Renal cortical epithelial cell (primary cell): ENCODE measurements at places on chromosomes 11 and 22. TPM values are rescaled to one million over a fixed set of nuclear protein-coding genes. Genes with fewer than 3 reads are reported as not detected.

- DNase-seq = no peak
Observed at GRCh38 chr22:48651981-48652538, 1175.6 kb downstream of the BRD1 start.

DNA sequence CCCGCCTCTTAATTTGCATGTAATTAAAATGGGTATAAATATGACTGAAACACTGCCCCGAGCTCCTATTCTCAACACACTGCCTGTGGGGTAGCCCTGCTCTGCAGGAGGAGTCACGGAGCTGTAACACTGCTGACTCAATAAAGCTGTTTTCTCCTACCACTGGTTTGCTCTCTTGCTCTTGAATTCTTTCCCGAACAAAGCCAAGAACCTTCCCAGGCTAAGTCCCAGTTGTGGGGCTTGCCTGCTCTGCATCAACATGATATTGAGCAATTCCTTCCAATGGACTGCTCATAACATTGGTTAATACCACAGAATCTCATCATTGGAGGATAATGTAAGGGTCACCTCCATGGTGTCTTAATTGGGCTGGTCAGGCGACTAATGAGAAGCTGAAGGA lies 114.4 kb downstream of the FBXO7 start:
- DNase-seq = no peak

DNA sequence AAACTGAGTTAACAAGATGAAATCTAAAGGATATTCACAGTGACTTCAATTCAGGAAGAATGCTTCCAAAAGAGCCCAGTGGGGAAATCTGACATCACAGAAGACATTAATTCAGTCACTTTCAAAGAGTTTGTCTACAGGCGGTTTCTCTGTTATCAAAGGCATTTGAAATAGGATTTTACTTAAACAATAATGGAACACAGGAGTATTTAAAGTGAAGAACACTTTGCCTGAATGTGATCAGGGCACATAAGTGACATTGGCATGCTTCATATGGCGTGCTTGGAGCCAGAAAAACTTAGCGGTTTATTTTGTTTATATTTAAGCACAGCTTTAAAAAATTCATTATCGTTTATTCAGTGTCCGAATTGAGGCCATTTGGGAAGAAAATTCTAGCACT lies 52.9 kb downstream of the PANX1 start:
- no peak for DNase-seq

GRCh38 chr11:71153005-71153390 lies 99.4 kb downstream of the SHANK2 start:
- DNase-seq = peak; percentile 86

GRCh38 chr22:38163844-38164550 lies 17.6 kb downstream of the PLA2G6 start:
- DNase-seq = peak; percentile 51

DNA sequence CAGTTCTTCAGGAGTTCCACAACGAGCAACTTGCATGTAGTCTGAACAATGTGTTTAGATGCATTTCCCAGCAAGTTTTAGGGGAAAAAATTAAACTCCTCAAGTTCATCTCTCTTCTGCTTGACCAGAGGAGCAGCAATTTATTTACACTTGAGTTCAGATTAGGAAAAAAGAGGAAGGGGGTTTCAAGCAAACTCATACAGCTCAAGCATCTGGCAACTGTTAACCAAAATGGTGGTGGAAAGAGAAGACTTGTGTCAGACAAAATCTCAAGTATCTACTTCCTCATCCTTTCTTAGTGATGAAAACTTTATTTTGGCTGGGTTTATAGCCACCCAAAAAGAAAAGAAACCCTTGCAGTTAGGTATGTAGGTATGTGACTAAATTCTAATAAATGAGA lies 29.1 kb upstream of the PICALM start:
- no peak for DNase-seq

- DNase-seq = no peak
Observed at GRCh38 chr11:106983261-106983660, 35.0 kb downstream of the GUCY1A2 start.

DNA sequence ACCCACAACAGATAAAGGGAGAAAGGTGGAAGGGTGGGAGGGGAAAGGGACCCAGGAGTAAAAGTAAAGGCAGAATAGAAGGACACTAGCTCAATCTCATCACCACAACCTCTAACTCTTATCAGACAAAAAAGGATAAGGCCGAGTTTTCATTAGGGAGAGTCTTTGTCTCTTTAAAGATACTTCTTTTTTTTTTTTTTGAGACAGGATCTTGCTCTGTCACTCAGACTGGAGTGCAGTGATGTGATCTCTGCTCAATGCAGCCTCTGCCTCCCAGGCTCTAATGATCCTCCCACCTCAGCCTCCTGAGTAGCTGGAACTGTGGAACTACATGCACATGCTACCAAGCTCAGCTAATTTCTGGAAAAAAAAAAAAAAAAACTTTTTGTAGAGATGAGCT lies 85.6 kb upstream of the CHRM4 start:
- DNase-seq = no peak

GRCh38 chr11:103295704-103296103 lies 186.5 kb downstream of the DYNC2H1 start:
- no peak for DNase-seq

- DNase-seq = peak; percentile 9
Observed at GRCh38 chr11:6360183-6360582, 30.1 kb upstream of the SMPD1 start.

DNA sequence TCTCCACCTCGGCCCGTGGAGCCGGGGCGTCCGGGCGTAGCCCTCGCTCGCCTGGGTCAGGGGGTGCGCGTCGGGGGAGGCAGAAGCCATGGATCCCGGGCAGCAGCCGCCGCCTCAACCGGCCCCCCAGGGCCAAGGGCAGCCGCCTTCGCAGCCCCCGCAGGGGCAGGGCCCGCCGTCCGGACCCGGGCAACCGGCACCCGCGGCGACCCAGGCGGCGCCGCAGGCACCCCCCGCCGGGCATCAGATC lies 439 bp downstream of the YAP1 start:
- no peak for DNase-seq

DNA sequence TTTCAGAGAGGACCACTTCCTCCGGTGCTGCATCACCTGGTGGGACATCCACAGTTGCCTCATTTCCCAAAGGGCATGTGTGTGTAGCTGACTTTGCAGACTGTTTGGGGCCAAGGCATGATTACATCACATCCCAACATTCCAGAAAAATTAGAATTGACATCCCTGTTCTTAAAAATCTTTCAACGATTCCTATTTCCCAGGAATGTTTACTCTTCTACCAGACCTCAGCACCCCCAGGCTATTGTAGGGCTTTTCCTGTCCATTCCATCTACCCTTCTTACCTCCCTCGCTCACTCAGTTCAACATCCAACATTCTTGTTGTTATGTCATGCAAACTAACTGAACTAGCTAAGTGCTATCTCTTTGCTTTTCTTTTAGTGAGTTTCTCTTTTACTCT lies 37.3 kb downstream of the PIWIL4 start:
- peak; percentile 58 for DNase-seq

DNA sequence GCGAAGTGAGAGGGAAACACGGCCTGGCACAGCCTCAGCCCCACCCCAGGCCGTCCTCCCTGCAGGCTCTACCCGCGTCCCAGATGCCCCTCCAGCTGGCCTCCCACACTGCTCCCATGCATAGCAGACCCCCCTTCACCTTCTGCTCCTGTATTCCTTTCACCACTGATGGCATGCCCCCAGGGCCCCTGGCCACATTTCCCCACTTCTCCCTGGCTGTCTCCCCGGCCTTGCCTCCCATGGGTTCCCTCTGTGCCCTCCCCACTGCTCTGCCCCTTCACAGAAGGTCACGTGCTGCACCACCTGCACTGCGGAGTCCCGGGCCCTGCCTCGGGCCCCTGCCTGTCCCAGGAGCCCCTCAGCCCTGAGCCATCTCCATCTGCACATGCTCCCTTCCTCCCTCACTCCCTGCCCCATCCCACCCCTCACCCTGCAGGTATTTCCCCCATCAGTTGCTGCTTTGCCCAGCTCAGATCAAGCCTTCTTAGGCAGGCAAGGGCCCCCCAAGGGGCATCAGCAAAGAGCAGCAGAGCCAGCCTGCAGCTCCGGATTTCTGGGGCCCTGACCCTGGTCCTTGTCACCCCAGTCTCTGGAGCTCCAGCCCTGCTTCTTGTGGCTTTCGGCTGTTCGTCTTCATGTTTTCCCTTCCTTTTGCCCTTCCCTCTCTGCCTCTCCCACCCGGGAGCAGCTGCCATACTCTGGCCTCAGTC lies 46.4 kb downstream of the GAB4 start:
- no peak for DNase-seq

KCNE3 gene
- 0.52 and 11.8 TPM in 2 replicates for total RNA-seq

CYTH4 gene
- total RNA-seq = not detected in 2 replicates

WNT11 gene
- not detected in 2 replicates for total RNA-seq

MMP11 gene
- 8.4 and 12.3 TPM in 2 replicates for total RNA-seq

SLC36A4 gene
- 11.1 and 13.2 TPM in 2 replicates for total RNA-seq

MYEOV gene
- 0.25 and 13.5 TPM in 2 replicates for total RNA-seq
